ENCODE measurements at places on chromosomes 12 and 14.

GRCh38 chr14:102910442-102910841, 12.0 kb upstream of the AMN start:
- no peak for DNase-seq

DNA sequence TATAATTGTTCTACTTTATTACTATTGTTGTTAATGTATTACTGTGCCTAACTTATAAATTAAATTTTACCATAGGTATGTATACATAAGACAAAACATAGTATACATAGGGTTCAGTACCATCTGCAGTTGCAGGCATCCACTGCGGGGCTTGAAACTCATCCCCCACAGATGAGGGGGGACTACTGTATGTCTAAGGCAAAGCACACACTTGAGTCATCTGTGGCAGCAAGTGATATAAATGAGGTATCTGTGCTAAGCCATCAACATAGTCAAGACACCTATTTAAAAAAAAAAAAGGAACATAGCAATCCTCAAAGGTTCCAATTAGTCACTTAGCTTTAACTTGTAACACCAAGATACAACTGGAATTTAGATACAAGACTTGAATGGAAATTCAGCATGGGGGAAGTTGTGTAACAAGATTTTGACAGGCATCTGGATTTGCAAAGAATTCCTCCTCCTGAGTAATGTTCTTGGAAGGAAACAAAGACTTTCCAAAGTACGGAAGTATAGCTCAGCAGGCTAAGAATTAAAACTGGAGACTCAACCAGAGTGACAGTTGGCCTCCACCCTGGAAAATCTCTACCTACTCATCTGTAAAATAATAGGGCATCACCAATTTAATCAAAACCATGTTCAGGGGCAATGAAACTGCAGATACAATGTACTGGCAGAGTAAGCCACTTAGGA, 14.9 kb downstream of the DCAF5 start:
- DNase-seq = no peak

- DNase-seq = no peak
Measured at GRCh38 chr12:108046650-108047049, 82.4 kb upstream of the WSCD2 start.

GRCh38 chr12:115570069-115570777, 707.3 kb downstream of the MED13L start:
- peak; percentile 38 for DNase-seq

- no peak for DNase-seq
Measured at GRCh38 chr14:29028973-29029582, 262.5 kb downstream of the FOXG1 start.

- DNase-seq = no peak
Measured at GRCh38 chr12:93167841-93168492, 209.8 kb upstream of the NUDT4 start.

GRCh38 chr12:58977476-58977875, 57.2 kb upstream of the LRIG3 start:
- no peak for DNase-seq

- no peak for DNase-seq
Measured at GRCh38 chr14:106872611-106873446, 1346.4 kb downstream of the TMEM121 start.

- no peak for DNase-seq
Measured at GRCh38 chr12:56816491-56816890, 53.4 kb downstream of the HSD17B6 start.

DNA sequence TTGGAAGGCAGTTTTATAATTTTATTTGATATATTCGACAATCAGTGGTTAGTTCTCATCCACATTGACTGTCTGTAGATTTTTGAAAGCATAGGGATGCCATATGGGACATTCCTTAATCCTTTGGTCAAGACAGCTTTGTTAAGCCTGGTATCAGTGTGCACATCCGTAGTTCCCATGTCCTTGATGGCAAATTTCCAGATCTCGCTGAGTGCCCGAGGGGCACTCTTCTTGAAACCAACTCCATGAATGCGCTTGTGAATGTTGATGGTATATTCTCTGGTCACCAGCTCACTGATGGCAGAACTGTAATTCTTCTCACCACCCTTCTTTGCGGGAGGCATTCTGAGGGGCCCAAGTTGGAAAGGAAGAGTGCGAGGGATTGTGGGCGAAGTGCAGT, 6.1 kb upstream of the DENND5B start:
- DNase-seq = no peak

GRCh38 chr14:63273717-63274655, 44.7 kb downstream of the GPHB5 start:
- DNase-seq = no peak

GRCh38 chr12:114681116-114681871, 2.7 kb downstream of the TBX3 start:
- DNase-seq = no peak

GRCh38 chr12:92747151-92747550, 44.4 kb downstream of the PLEKHG7 start:
- DNase-seq = no peak

GRCh38 chr12:91833780-91834359, 311.8 kb downstream of the BTG1 start:
- no peak for DNase-seq

DNA sequence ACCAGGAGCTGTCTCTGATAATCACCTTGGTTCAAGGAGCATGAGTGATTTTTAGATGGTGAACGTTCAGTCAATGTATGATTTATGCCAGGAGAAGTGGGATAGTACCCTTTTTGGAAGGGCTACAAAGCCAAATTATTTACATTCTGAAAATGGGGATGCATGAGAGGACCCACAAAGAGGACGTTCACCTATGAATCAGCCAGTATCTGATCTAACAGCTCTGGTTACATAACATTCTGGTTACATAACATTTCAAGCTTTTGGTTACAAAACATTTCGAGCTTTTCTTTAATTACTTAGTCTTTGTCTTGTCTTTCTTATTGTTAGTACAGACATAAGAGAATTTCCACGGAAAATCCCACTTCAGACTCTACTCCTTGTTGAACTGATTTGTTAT, 68.8 kb downstream of the SLCO1A2 start:
- DNase-seq = no peak

DNA sequence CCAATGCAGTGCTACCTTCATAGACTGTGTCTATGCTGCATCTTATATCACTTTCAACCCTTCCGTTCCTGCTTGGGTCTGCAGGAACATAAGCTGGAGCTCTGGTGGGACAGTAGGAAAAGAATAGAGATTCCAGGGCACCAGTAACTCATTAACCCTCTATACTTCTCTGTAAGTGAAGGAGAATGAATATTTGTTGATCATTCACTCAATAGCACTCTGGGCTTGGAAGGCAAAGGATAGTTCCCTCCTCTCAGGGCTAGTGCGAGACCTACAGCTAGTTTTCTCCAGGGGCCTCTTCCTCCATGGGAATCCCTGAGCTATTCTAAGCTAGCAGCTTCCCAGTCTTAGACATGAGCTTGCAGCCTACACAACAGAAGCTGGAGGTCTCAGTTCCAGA, 84.7 kb downstream of the BMP4 start:
- no peak for DNase-seq

DNA sequence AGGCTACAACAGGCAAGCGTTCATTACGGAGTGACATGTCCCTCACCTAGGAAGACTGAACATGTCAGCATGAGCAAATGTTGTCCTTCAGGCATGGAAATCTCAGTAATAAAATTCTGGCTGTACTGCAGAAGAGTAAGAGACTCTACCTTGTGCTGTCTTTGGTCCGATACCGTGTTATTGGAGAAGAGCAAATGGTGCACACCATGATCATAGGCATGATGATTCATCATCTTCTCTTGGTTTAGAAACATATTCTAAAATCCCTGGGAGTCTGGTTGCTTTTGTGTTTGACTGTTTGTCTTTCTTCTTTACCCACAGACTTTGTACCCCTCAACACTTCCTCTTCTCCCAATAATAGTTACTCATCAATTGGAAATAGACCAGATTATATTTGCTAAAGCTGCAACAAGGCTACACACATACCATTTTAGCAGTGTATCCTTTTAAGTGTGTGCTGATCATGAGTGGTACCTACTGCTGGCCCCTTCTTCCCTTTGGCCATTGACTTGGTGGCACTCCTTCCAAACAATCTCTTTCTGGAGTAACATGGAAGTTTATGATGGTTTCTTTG, 93.5 kb downstream of the RTN1 start:
- DNase-seq = no peak

DNA sequence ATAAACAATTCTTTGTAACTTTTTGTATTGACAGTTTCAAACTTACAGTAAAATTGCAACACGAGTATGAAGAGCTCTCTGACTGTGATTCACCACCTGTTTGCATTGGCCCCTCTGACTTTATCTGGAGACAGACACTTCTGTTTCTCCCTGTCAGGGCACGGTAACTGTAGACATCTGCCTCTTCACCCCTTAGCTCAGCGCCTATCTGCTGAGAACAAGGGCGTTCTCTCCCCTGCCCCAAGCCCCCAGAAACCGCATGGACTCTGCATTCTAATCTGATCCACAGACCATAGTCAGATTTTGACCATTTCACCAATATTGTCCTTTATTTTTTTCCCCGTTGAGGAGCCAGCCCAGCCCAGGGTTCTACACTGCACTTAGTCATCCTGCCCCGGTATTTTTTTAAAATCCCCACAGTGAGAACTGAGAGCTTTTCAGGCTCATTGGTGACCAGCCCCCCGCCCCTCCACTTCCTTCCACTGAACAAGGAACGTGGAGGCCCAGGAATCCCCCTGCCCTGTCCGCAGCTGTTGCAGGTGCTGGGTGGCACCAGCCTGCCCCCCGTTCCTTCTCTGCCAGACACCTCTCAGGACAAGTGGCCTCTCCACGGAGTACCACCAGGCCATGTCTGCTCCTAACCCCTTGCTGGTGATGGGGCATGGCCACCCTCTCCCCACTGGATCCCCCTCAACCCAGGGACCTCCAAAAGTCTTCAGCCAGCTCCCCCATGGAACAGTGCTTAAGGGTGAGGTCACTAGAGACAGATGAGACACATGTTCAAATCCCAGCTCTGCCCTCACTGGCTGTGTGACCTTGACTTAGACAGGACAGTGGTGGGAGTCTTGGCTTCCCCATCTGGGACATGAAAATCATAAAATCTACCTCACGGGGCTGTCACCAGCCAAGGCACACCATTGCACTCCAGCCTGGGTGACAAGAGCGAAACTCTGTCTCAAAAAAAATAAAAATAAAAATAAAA, 11.2 kb downstream of the RHOF start:
- no peak for DNase-seq

GRCh38 chr12:70560671-70561070, 76.6 kb downstream of the PTPRB start:
- no peak for DNase-seq

DNA sequence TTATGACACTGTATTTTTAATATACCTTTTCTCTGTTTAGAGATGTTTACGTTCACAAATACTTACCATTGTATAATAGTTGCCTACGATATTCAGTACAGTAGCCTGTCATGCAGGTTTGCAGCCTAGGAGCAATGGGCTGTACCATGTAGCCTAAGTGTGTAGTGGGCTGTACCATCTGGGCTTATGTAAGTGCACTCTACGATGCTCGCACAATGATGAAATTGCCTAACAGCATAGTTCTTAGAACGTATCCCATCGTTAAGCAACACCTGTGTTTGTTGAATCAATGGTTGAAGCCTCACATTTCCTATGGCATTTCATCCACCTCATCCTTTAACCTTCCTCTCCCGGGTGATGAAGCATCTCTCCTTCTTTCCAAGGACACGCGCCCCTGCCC, 12.5 kb upstream of the EML1 start:
- no peak for DNase-seq

- no peak for DNase-seq
Measured at GRCh38 chr12:575129-575502, 88.1 kb downstream of the NINJ2 start.

DNA sequence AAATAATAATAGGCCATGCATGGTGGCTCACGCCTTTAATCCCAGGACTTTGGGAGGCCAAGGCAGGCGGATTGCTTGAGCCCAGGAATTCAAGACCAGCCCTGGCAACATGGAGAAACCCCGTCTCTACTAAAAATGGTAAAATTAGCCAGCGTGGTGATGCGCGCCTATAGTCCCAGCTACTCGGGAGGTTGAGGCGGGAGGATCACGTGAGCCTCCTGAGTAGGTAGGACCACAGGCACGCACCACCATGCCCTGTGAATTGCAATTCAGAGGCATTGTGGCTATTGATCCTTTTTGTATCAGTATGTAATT, 2.3 kb downstream of the ARHGDIB start:
- DNase-seq = no peak

DNA sequence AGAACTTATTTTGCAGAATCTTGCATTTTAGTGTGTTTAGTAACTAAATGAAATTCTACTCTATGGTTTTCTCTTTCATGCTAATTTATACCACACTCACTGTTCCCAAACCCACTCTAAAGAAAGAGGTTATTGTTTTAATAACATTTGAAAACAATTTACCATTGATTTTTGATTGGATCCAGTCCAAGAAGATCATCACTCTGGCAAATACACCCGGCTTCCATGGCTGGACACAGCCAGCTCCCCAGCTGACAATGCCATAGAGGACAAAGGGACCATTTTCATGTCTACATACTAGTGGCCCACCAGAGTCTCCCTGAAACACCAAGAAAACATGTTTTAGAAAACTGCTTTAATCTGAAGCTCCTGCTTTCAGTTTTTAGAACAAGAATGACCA, 42.4 kb downstream of the OVCH1 start:
- DNase-seq = no peak

- DNase-seq = no peak
Measured at GRCh38 chr14:51894250-51894649, 33.8 kb downstream of the GNG2 start.

DNA sequence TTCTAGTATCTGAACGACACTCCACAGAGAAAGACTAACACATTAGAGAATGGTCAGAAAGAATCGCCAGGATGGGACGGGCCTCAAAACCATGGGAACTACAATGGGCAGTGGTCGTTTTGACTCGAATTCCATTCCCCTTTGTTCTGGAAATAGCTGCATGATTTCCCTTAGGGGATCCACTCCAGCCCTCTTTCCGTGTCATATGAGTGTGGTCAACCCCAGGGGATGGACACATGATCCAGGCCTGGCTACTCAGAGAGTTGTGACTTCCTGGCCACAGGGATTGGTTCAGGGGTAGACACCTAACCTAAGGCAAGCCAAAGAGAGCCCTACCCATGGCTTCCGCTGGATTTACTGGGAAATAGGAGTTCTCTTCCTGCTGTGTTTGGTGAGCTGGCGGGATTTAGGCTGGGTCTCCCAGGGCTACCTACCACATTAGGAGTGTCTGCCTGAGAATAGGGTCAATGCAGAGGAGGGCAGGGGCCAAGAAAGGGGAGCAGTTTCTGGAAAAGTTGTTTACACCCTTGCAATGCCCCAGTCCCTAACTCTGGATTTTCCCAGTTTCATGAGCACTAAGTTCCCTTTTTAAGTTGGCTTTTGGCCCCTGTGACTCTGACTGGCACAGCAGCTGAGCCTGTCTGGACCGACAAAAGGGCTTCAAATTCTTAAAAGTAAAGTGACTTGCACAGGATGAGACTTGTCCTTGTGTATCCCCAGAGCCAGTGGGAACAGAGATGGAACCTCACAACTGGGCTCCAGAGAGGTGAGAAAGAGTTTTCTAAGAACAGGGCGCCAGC, 28.1 kb upstream of the GPATCH2L start:
- DNase-seq = no peak

GRCh38 chr12:31626270-31626995, 33.1 kb upstream of the ETFBKMT start:
- no peak for DNase-seq

DNA sequence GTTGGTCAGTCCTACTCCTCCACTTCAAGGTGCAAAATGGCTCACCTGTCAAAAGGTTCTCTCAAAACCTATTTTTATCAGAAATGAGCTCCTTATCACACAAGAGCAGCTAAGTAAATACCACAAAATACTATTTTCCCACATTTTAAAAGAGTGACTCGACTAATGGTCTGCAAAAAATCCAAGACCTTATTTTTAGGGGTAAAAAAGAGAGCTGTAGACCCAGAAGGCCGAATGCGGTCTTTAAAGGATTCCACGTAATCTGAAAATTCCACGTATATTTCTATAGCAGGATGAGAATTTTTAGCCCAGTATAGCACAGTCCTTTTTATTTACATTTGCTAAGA, 3.8 kb downstream of the C14orf93 start:
- no peak for DNase-seq

All from glutamatergic neuron (in vitro differentiated cells).